Cerebellum (tissue), 4 donors: ENCODE measurements at places on chromosomes 7 and 10.

GRCh38 chr7:31562002-31562401, 48.1 kb downstream of the ITPRID1 start:
- DNase-seq, result no peak

- DNase-seq, result no peak
Observed at GRCh38 chr10:80090121-80090520, 11.7 kb downstream of the TMEM254 start.

GRCh38 chr10:58414270-58415041, 29.2 kb downstream of the TFAM start:
- no peak for DNase-seq

- no peak for DNase-seq
Observed at GRCh38 chr10:126806991-126807702, 98.1 kb upstream of the DOCK1 start.

DNA sequence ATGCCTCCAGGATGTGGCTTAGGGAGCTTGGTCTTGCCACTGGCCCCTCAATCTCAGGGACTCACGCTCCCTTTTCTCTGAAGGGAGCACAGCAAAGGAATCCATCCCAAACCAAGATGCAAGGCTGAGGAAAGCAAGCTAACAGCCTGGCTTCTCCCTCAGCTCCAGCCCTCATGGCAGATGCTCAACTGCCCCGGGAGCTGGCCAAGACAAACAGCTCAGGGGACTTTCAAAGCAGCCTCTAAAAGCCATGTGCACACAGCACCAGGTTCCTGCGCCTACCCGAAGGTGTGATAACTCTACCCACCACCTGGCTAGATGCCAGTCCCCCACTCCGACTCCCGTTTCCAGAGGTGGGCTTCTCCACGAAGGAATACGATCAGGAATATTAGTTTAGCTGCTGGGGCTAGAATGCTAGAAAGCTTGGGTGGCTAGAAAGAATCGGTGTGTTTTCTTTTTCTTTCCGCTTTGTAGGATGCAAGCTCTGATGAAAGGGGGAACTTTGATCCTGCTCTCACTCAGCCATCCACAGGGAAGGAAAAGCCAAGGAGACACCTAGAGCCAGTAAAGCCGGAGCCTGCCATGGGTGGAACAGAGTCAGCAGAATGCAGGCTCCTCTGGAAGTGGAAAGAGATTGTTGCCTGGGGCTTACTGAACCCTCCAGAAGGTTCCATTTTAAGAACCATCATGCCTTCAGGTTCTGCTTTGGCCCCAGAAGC, 89.0 kb upstream of the FGFR2 start:
- no peak for DNase-seq
